Activated CD8-positive, alpha-beta T cell treated with anti-CD3 and anti-CD28 coated beads for 36 hours (primary cell): ENCODE measurements at places on chromosomes 13 and 19. TPM values are rescaled to one million over a fixed set of nuclear protein-coding genes. Genes with fewer than 3 reads are reported as not detected.

DNA sequence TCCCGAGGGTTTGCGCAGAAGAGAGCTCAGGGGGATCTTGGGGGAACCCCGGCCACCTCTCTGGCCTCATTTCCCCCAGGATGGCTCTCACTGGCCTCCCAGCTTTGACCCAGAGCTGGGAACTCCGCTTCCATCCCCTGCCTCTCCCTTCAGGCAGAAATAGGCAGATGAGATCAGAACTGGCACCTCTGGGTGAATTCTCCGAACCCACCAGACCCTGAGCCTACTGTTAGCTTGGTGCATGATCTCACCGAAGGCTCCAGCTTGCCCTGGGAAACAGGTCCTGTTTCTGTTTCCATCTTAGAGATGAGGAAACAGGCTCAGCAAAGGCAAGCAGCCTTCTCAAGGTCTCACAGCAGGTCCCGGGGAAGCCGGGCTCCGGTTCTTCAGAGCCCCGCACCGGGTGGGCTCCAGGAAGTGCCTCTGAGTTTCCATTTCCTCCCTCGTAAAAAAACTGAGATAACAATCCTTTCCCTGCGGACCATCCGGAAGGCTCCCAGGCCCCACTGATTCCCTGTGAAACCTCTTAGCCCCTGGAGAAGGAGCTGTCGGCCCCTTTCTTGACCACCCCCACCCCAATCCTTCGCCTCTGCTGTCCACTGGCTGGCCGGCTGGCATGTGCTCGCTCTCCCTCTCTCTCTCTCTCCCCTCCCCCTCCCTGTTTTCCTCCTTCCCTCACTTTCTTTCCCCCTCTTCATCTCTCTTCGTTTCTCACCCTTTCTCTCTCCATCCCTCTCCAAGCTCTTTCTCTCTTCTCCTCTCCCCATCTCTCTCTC lies 2.1 kb downstream of the NECTIN2 start:
- DNase-seq, result peak; percentile 27

GRCh38 chr13:113589251-113589960 lies 4.9 kb downstream of the TFDP1 start:
- no peak for DNase-seq

GRCh38 chr19:4337906-4338440 lies 654 bp downstream of the STAP2 start:
- no peak for DNase-seq

DNA sequence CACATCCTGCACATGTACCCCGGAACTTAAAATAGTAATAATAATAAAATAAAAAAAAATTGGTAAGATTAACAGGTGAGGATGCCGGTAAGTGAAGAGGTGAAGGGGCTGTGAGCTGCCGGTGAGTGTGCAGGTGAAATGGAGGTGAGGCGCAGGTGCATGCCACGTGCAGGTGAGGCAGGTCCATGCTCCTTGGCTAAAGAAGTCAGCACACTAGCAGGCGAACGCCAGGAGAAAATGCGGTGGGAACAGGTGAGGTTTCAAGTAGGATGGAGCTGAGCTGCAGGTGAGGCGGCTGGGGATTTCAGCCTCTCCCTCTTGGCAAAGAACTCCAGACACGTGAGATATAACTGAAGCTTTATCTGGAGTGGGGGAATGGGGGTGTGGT lies 7.5 kb upstream of the TNFSF14 start:
- no peak for DNase-seq

- no peak for DNase-seq
Measured at GRCh38 chr13:105567951-105568525, 967.4 kb downstream of the EFNB2 start.

GRCh38 chr13:109146912-109147647 lies 517.7 kb downstream of the MYO16 start:
- DNase-seq, result no peak

DNA sequence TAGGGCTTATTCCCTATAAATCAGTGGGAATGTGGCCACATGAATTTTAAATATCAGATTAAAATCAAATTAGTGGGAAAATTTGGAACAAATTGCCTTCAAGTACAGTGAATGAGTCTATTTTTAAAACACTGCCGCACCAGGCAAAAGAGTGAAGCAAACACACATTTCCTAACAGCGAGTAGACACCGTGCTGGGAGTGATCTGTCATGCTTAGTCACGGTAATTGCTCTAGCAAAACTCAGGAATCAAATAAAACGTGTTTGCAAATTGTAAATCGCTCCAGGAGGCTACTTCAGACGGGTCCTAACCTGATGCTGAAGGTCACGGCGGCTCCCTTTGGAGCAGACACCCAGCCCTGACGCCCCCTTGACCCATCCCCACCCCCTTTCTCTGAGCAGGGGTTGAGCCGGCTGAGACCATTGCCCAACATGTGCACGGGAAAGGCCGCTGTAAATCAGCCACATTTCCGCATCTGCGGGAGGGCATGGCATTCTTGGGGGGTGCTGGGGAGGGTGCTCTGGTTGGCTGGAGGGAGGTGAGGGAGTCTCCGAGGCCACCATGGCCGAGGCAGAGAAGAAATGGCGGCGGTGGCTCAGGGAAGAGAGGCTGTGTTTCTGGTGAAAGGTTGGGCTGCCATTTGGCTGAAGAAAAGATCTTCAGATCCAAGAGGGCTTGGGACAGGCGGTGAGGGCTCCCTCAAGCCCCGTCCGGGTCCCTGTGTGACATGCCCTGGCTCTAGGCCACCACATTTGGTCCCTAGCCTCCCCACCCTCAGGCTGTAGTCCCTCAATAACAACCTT lies 8.9 kb downstream of the CEBPA start:
- DNase-seq, result no peak

DNA sequence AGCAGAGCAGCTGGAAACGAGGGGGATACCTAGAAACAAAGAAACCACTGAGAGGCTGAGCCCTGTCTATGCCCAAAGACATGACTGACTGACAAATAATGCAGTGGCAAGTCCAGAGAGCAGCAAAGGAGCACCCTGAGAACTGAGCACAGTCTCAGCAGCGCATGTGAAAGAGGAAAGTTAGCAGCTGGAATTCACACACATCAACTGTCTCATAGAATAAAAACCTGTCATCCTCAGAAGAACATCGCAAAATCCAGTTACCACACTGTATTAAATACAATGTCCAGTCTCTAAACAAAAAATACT lies 24.1 kb upstream of the DLEU7 start:
- no peak for DNase-seq

DNA sequence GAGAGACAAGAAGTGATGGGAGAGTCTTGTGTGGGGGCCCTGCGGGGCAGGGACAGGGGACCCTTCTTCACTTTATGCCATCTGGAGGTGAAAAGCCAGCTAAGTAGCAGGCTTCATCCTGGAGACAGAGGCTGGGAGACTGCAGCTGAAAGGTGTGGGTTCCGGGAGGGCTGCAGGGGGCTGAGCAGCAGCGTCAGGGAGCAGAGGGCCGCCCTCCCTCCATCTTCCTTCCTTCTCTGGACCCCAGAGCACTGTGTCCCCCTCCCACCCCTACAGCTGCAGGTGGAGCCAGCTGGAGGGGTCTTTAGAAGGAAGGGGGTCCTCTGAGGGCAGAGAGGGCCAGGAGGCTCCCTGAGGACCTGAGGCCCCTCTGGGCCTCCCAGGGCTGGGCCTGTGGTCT lies 96.6 kb downstream of the WTIP start:
- DNase-seq, result no peak

- DNase-seq, result no peak
Measured at GRCh38 chr13:73987618-73988017, 146.6 kb downstream of the KLF12 start.

GRCh38 chr19:35355791-35356460 lies 2.3 kb upstream of the FFAR3 start:
- DNase-seq, result no peak

DNA sequence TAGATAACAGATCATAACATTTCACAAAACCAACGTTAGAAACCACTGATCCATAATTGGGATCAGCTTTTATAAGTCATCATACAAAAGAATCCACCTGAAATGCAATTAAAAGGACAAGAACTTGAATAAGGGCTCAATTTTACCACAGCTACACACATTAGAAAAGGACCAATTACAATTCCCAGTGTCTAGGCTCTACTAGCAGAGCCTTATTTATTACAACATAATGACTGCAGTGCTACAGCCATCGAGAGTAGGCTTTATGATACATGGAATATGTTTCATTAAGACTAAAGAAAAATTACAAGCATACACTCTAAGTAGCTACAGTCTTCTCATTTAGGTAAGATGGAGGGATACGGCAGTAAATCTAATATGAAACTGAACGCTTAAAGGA lies 2.9 kb downstream of the RBM26 start:
- DNase-seq, result no peak

GRCh38 chr13:57748096-57748495 lies 116.6 kb downstream of the PCDH17 start:
- no peak for DNase-seq

DNA sequence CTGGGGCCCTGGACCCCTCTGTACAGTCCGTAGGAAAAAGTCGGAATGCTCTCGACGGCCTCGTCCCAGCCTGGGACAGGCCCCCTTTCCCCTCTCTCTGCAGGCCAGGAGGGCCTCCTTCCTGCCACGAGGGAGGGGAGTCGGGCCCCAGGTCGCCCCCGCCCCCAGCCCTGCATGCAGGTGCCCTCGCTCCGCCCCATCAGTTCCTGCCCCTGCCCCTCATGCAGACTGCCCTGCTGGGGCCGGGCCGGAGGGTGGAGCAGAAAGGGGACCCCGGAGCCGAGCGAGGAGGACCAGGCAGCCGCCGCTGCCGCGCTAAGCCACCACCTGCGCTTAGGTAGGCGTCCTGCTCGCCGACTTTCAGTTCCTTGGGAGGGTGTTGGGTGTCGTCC lies 7.3 kb downstream of the LYL1 start:
- DNase-seq, result peak; percentile 23

- DNase-seq, result no peak
Measured at GRCh38 chr13:91896547-91896946, 498.1 kb downstream of the GPC5 start.

DNA sequence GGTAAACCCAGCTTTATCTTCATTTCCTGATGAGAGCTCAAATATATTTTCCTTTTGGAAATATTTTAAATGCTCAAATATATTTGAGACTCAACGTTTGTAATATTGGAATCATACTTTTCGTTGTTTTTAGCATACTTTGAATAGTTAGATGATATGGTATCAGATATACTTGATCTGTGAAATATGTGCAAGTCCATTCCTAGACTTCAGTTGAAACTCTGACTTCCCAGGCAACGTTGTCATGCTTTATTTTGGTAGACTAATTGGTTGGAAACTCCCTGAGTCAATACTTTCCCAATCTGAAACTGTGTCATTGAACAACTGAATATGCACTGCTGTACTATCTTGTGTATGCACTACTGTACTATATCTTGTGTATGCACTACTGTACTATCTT lies 378.5 kb downstream of the MYO16 start:
- DNase-seq, result no peak

- no peak for DNase-seq
Measured at GRCh38 chr19:52297601-52298364, 814 bp downstream of the ZNF480 start.

GRCh38 chr13:31945202-31945961 lies 86.2 kb upstream of the FRY start:
- DNase-seq, result no peak

GRCh38 chr13:113815151-113816058 lies 48.5 kb downstream of the GAS6 start:
- DNase-seq, result peak; percentile 61

DNA sequence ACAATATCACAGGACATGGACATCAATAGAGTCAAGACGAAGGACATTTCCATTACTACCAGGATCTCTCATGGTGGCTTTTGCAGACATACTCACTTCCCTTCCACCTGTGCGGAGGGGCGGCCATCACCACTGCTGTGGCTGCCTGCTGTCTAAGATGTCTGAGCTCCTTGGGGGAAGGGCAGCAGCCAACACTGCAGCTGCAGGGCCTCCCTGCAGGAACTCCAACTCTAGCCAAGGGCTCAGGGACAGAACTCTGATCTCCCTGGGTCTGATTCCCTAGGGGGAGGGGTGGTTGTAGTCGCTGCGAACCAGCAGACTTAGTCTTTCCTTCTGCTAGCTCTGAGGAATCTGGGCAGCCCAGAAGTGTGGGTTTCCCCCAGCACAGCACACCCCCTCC lies 78.9 kb upstream of the ANKRD10 start:
- no peak for DNase-seq

- no peak for DNase-seq
Measured at GRCh38 chr13:109408591-109409382, 377.6 kb downstream of the IRS2 start.

GRCh38 chr19:45887200-45887710 lies 1.3 kb upstream of the IRF2BP1 start:
- DNase-seq, result no peak

SPTBN4 gene
- total RNA-seq, result 1.3 TPM

CGB2 gene
- total RNA-seq, result not detected

GPI gene
- total RNA-seq, result 870 TPM

TMEM272 gene
- total RNA-seq, result 0.32 TPM

TPP2 gene
- total RNA-seq, result 70.8 TPM

ZNF575 gene
- 1.2 TPM for total RNA-seq

KANK3 gene
- total RNA-seq, result 3.6 TPM

CYP4F8 gene
- total RNA-seq, result not detected

TNFSF11 gene
- total RNA-seq, result 1.9 TPM

HPN gene
- total RNA-seq, result 0.11 TPM

TSSK6 gene
- total RNA-seq, result 3.4 TPM

ZIK1 gene
- total RNA-seq, result 6.1 TPM

KLK10 gene
- not detected for total RNA-seq
